Choroid plexus epithelial cell (primary cell): ENCODE measurements at places on chromosomes 2 and 18.

- no peak for DNase-seq
These were observed 50.9 kb upstream of the AFF3 start for GRCh38 chr2:100193291-100193710.

DNA sequence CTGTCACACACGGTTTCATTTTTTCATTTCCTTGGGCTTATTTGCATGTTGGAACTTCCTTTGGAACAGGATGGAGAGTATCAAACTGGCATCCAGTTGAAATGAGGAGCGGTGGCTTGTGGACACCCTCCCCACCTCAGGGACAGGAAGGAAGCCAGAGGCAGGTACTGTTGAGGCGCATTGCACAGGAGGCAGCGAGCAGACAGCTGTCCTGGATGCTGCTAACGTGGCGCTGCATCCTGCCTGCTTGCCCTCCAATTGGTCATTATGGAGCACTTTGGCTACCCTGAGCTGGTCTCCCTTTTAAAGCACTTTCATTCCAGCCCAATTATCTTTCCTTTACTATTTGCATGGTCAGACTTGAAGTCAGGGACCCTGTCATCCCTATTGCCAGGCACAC is 80.7 kb upstream of the ITGA4 start:
- DNase-seq, result no peak

DNA sequence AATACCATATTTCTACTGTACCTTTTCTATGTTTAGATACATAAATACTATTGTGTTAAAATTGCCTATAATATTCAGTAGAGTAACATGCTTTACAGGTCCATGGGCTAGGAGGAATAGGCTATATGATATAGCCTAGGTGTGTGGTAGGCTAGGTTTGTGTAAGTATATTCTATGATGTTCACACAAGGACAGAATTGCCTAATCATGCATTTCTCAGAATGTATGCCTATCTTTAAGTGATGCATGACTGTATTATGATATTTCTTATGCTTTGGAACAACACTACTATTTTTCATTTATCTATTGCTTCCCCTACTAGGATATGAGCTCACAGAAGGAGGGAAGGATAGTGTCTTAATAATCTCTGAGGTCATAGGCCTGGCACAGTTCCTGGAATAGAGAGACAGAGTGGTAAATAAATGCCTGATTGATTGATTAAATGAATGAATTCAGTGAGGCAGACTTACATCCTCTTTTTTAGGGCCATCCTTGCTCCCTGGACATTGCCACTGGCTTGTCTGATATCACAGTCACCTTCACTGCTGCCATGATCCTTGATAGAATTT is 121.0 kb downstream of the MYO3B start:
- DNase-seq, result no peak

DNA sequence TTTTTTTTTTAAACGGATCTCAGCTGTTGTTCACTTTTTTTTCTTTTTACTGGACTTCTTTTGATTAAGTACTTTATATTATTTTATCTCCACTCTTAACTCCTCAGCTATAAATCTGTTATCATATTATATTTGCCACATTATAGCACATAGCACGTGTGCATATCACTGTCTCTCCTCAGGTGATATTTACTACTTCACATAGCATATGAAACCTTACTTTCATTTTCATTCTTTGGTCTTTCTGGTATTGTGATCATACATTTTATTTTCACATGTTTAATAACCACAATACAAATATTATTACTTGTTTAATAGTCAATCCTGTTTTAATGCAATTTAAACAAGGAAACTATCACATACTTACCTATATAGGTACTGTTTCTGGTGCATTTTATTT is 993.1 kb upstream of the TMEFF2 start:
- DNase-seq, result no peak
